ENCODE measurements at places on chromosomes 7 and 10. TPM values are rescaled to one million over a fixed set of nuclear protein-coding genes. Genes with fewer than 3 reads are reported as not detected.

GRCh38 chr10:9342885-9343570 lies 1288.5 kb downstream of the GATA3 start:
- peak; percentile 21 for DNase-seq

The LEP gene
- 0.10 TPM for total RNA-seq

DNA sequence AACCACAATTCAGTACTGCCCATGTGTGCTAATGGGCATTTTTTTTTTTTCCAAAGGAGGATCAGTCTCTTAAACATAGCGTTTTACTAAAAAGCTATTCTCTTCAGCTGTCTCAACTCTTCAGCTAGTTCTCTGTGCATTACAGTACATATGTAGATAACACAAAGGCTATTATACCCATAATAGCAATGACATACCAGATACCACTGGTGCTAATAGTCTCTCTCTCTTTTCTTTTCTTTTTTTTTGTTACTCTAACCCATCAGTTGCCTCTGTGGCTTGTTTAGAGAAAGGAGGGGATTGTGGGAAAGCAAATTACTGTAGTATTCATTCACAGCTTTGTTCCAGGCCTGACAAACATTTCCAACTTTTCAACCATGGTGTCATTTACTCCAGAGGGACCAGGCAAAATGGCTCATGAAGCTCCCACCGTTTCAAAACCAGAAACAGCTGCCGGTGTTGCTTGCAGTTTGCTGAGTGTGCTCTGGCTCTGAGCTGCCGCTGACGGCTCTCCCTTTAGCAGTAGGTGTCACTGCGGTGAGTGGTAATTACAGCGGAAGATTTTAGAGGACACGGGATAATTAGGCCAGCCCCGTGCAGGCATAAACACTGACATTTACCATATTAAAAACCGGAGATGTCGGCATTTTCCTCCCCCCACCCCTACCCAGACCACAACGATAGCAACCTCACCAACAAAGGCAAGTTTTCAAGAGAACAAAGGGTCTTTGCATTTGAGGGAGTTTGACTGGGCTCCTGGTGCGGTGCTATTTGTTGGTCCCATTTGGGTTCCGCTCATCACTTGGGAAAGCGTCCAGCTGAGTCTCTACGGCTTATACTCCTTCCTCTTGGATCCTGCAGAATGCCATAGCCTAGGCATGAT lies 1005.5 kb downstream of the KCNMA1 start:
- no peak for DNase-seq

The PRKAG2 gene
- total RNA-seq, result 55.7 TPM

The CALML3 gene
- not detected for total RNA-seq

GRCh38 chr10:69254877-69255276 lies 23.4 kb upstream of the HK1 start:
- DNase-seq, result no peak

The GIMAP1 gene
- 32.6 TPM for total RNA-seq

- DNase-seq, result no peak
Observed at GRCh38 chr10:29037348-29038113, 251.3 kb upstream of the LYZL1 start.

DNA sequence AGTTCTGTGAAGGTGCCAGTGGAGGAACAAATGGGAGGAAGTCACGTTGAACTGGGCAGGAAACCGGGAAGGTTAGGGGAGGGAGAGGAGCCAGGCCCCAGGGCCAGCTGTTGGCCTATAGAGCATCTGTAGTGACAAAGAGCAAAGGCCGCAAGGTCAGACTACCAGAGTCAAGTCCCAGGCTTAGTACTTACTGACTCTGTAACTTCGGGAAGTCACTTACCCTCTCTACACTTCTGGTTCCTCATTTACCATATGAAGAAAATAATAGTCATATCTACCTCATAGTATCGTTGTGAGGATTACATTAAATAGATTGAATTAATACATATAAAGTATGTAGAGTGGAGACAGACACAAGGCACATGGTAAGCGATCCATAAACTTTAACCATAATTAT lies 101.8 kb upstream of the FZD1 start:
- DNase-seq, result no peak

DNA sequence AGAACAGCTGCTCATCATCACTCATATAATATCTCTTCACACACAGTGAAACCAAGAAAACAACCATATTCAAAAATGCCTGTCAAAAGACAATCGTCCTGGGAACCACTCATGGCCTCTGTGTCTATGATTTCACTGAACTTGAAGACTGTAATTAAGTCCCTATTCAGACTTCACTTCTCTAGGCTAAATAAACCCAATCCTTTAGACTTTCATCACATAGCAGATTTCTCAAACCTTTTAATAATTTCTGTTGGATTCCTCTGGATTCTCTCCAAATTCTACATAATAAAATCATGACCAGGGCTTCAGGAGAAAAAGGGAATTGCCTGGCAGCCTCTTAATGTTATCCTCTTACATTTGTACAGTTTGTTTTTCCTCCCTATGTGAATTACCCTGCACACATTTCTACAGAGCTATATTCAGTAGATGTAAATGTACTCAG lies 201.1 kb downstream of the LRRN3 start:
- no peak for DNase-seq

The DGKI gene
- not detected for total RNA-seq

The CHST15 gene
- 2.4 TPM for total RNA-seq

The H2BK1 gene
- total RNA-seq, result 1.9 TPM

- no peak for DNase-seq
Observed at GRCh38 chr10:87089746-87090145, 4.9 kb downstream of the GLUD1 start.

DNA sequence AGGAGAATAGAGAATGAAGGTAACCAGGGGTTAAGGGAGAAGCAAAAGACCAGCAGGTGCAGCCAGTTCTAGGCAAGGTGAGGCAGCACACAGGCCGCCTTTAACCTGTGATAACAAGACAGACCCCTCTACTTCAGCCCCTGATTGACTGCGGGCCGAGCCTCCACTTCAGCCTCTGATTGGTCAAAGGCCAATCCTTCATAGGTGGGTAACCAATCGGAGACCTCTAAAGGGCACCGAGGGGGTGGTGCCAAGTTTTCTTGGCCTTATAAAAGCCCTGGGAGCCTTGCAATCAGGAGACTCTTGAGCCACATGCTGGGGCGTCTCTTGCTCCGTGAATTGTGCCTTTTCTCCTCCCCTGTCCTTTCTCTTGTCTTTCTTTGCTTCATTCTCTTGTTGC lies 98.8 kb downstream of the ELFN1 start:
- DNase-seq, result no peak

GRCh38 chr10:33215635-33216034 lies 118.8 kb downstream of the NRP1 start:
- no peak for DNase-seq

The HHEX gene
- total RNA-seq, result 5.5 TPM

The IDI2 gene
- total RNA-seq, result not detected

The PRKAR2B gene
- 0.43 TPM for total RNA-seq

DNA sequence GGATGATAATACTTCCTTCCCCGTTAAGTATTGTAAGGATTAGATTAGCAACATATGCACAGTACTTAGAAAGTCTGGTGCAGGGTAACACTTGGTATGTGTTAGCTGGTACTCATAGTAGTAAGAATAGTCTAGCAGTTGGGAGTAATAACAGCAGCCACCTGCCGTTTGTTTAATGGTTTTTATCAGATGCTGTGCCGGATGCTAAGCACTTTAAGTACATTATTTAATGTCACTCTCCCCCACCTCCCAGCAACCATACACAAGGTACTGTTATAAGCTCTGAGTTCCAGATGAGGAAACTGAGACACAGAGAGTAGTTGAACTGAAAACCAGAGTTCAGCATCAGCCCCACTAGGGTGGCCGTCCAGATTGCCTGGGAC lies 60.1 kb downstream of the ZMIZ1 start:
- no peak for DNase-seq

Data from naive thymus-derived CD4-positive, alpha-beta T cell (primary cell).